Esophagus squamous epithelium (tissue), 5 donors: ENCODE measurements at places on chromosomes 6 and 20.

DNA sequence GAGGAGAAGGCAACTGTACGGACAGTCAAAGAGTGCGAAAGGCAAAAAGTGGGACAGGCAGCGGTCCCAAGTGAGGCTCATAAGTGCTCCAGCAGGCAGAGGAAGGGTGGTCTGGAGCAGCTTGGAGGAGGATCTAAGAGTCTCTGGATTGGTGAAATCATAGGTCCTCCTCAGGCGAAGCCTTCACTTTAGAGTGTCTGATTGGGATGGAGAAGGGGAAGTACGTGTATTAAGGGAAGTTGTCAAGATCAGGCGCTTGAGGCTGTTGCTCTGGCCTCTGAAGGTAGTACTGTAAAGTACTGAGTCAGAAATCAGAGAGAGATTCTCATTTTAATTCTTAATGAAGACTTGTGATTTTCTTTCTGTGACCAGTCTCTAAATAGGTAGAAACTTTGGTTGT, 185.6 kb downstream of the KIF16B start:
- no peak for DNase-seq

GRCh38 chr6:153662982-153663381, 376.1 kb upstream of the OPRM1 start:
- no peak for DNase-seq

DNA sequence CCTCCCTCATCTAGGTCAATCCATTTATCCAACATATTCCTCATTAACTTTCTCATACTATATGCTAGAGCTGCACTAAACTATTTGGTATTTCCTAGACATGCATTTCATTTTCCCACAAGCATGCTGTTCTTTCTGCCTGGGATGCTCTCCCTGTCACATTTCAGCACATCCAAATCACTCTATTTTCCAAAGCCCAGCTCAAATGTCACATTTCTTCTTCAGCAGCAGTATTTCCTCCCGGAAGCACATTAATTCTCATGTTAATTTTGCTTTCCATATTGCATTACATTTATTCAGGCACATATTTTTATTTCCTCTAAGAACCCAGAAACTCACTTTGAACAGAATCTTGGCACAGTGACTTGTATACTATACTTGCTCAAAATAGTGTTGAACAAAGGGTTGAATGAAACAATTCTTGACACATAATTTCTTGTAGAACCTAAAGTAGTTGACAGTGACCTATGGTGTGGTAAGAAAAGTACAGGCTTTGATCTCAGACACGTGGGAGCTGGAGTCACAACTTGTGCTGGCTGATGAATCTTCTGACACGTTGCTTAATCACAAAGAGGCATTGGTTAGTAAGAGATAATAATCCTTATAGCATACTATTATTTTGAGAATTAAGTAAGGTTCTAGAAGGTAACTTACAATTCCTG, 30.8 kb upstream of the CD2AP start:
- DNase-seq = no peak

- DNase-seq = no peak
These were observed 196.2 kb upstream of the THEMIS start for GRCh38 chr6:128097009-128097408.
